Lung microvascular endothelial cell (primary cell): ENCODE measurements at places on chromosomes 7 and 10.

GRCh38 chr10:74643596-74643975 is 182.8 kb upstream of the KAT6B start:
- no peak for DNase-seq

DNA sequence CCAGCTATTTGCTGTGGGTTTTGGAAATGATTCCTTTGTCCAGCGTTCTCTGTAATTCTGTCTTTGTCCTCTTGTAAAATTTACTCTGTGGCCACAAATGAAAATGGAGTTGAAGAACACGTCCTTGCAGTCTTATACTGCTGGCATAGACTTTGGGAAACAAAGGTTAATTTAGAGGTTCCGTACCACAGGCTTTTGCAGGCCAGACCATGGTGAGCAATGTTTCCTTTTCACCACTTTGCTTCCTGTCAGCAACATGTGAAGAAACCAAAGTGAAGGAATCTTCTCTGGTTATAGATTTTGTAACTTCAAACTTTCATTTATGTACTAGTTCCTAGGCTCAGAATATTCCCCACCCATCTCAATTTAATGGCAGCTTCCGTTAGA is 488.5 kb downstream of the MDFIC start:
- DNase-seq: no peak

GRCh38 chr10:14191871-14192270 is 138.9 kb downstream of the FRMD4A start:
- no peak for DNase-seq

DNA sequence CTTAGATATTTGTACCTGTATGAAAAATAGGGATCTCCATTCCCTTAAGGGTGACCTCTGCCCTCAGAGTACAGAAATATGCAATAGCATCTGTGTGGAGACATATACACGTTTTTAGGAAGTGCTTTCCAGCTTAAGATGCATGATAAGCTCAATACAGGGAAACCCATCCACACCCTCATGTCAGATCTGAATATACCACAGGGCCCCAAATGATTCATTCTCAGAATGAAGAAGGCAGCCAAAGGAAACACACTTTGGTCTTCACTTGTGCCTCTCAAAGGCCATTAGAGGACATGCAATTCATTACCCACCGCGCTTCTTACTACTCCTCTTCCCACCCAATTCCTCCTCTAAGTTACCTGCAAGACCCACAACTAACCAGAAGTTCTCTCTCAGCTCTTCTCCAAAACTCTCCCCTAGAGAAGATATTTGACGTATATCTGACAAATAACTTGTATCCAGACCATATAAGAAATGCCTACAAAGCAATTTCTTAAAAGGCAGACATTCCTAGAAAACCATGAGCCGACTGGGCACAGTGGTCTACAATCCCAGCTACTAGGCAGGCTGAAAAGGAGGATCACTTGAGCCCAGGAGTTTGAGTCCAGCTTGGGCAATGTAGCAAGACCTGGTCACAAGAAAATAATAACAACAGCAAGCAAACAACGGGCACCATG is 103.0 kb downstream of the OAT start:
- no peak for DNase-seq

- DNase-seq: no peak
These were observed 381.1 kb upstream of the SEMA3D start for GRCh38 chr7:85567983-85568382.

DNA sequence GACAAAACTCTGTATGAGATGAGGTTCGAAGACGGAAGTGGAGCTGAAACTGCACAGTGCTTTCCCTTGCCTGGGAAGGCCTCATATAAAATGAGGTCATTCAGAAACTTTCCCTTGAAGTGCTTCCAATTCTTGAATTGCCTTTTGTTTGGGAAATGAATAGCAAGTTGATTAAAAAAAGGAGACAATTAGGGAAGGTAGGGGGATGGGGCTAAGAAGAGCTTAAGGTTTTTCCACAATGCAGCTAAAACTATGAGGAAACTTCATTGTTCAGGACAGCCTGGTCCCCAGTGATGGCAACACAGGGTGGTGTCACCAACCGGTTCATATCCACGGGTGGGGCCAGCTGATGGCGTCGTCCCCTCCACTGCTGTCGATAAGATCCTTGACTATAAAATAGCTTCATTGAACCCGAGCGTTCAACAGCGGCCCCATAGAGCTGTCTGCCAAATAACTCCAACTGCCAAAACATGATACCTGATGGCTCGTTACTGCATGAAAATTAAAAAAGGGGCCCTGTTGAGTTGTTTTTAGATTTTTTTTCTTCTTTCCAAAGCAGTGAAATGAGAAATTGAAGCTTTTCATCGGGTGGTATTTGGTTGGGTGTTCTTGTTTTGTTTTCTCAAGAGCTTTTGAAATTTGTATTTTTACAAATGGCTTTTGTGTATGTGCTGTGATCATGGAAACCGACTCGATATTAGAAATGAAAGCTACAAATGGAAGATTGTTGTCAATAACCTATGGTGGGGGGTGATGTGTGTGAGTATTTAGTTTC is 2.8 kb upstream of the CELF2 start:
- DNase-seq: peak; percentile 6

DNA sequence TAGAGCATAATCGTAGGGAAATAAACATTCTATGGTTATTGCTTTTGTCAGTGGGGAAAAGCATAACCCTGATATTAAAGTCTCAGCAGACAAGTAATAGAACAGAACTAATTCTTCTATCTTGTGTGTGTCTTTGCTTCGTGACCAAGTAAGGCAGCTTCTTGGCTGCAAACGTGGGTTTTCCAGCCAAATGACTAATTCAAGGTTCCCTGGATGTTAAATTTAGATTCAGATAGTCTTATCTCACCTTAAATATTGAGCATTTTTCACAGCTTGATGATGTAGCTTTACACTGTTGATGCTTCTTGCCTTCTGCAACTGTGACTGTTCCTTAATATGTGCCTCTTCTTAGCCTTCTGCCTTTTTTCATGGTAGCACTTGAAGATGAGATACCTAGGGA is 113.0 kb downstream of the EXOC4 start:
- DNase-seq: peak; percentile 82

- DNase-seq: no peak
These were observed 85.5 kb upstream of the LRRN3 start for GRCh38 chr7:111005445-111005844.

DNA sequence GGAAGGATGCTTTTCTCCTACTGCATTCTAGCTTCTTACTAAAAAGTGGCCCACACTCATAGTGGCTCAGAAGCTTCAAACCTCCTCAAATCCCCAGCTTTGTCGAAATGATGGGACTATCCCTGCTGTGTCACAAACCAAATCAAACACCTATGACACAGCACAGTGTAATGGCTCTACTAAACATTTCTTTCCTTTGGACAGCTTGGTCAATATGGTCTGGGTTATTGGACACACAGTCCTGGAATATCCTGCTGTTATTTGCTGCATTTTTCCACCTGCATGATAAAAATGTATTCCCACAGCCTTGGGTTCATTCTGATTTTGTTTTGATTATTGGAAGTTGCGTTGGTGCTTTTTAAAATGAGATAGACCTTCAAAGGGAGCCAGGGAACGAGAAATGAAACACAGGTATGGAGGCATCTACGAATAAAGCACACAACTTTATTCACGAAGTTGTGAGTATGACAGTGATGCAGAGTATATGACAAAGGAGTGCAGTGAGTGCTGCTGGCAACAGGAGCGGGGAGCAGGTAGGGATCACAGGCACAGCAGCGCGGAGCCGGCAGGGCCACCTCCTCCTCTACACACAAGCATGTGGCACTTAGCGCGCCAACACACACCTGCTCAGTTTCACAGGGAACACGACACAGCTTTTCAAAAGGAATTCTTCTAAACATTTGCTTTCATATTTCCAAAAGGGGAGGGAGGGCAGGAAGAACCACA is 26.5 kb upstream of the AFAP1L2 start:
- no peak for DNase-seq

GRCh38 chr10:52752801-52753445 is 19.7 kb downstream of the MBL2 start:
- DNase-seq: no peak

- DNase-seq: peak; percentile 63
These were observed 52.2 kb downstream of the UNC5B start for GRCh38 chr10:71264345-71265200.

DNA sequence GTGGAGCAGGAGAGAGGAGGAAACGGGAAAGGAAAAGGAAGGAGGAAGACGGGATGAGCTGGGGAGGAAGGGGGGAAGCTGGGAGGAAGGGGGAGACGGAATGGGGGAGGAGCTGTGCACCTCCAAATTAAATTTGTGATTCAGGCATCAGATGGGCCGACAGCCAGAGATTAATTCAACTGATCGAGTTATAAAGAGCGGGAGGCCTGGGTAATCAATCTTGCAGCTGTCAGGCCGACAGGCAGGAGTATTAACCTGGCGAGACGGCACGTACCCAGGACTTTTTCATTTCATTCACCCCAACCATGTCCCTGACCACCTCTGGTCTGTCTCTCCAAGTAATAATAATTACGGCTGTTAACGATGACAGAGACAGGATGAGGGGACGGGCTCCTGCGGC is 26.2 kb downstream of the KAZALD1 start:
- no peak for DNase-seq

DNA sequence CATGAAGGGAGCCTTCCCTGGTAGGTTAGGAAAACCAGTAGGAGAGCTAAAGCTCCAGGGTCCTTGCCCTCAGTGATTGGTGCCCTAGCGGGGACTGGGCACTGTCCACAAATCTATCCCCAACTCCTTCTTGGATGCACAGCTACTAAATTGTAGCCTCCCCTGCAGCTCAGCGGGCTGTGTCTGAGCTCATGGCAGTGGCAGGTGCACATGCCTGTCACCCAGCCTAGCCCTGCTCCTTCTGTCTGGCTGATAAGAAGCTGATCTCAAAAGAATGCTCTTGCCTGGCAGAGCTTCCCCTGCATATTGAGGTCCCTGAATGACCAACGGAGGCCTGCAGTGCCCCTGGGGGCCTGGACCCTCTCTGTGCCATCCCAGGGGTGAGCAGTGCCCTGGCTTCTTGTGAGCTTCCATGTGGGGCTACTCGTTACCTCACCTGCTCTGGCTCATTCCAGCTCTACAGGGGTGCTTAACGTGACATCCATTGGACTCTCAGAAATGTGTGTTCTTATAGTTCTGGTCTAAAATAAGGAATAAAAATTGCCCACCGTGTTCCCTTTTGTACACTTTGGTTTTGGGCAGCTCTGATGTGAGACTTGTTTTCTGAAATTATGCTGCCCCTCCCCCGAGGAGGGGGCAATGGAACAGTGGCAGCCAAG is 59.8 kb upstream of the ANTXRL start:
- no peak for DNase-seq

- DNase-seq: peak; percentile 76
These were observed 63.5 kb downstream of the ZNF365 start for GRCh38 chr10:62437696-62438095.

GRCh38 chr7:24395512-24395911 is 111.5 kb downstream of the NPY start:
- no peak for DNase-seq

DNA sequence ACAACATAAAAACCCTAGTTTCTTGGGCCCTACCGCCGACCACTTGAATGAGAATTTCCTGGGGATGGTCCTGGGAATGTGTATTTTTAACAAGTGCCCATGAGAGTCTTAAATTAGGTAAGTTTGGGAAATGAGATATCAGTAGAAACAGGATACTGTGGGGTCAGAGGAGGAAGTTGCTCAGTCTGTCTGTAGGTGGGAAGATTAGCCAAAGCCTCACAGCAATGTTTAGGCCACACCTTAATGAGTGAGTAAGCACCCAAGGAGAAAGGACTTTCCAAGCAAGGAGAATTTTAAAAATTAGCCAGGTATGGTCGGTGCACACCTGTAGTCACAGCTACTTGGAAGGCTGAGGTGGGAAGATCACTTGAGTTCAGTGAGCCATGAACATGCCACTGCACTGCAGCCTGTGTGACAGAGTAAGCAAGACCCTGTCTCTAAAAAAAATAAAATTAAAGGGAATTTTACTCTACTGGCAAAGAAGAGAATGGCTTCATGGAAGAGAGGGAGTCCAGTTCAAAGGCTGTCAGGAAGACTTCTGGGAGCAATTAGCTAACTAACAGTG is 31.9 kb downstream of the PAPSS2 start:
- peak; percentile 26 for DNase-seq

GRCh38 chr10:100811261-100811660 is 65.9 kb downstream of the PAX2 start:
- DNase-seq: no peak

GRCh38 chr7:2931034-2931415 is 86.9 kb upstream of the GNA12 start:
- no peak for DNase-seq

- no peak for DNase-seq
These were observed 50.8 kb upstream of the CREB5 start for GRCh38 chr7:28361551-28361950.

- no peak for DNase-seq
These were observed 386.1 kb downstream of the PLXDC2 start for GRCh38 chr10:20202337-20202736.

- DNase-seq: no peak
These were observed 45.6 kb downstream of the LBX1 start for GRCh38 chr10:101183458-101184183.

- DNase-seq: no peak
These were observed 56.4 kb upstream of the MXI1 start for GRCh38 chr10:110150981-110151380.

GRCh38 chr10:114386452-114386851 is 17.9 kb downstream of the AFAP1L2 start:
- no peak for DNase-seq

DNA sequence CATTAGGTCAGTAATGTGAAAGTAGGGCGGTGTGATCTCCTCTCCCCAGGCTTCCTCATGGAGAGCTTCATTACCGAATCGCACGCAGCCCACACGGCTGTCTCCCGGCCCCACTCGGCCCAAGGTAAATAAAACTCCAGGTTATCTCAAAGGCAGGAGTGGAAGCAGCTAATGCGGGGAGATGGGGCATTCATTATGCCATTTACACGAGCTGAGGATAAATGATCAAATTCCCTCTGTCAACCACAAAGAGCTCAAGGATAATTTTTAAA is 93.5 kb downstream of the ADARB2 start:
- DNase-seq: no peak

DNA sequence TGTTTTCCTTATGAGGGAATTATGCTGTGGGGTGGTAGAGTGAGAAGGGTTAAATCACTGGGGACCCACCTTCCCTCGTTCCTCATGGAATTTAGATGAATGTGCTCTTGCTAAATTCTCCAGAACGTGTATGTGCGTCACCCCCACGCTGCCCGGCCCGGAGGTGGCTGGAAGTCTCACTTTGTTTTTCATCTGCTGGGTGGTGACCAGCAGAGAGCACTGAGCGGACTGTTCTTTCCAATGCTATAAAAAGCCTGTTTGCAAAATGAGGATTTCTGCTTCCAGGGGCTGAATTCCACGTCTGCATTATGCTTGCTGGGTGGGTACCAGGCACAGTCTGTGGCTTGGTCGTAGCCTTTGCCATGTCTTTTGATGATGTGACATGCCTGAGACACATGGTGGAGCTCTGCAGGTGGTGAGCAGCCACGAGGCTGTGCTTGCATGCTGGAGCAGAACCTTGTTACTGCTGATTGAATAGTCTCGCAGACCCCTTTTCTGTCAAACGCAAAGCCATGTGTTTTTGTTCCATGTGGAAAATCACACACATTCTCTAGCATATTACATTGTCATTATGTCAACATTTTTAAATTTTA is 31.9 kb upstream of the INSYN2A start:
- DNase-seq: no peak
